ENCODE measurements at places on chromosomes 7 and 10. TPM values are rescaled to one million over a fixed set of nuclear protein-coding genes. Genes with fewer than 3 reads are reported as not detected.

- DNase-seq: no peak
Measured at GRCh38 chr7:70952311-70952710, 179.6 kb upstream of the GALNT17 start.

NAT16 gene
- not detected for total RNA-seq

GRCh38 chr7:110854651-110855050 is 236.3 kb upstream of the LRRN3 start:
- no peak for DNase-seq

ANKRD30A gene
- not detected for total RNA-seq

MRC1 gene
- not detected for total RNA-seq

DNA sequence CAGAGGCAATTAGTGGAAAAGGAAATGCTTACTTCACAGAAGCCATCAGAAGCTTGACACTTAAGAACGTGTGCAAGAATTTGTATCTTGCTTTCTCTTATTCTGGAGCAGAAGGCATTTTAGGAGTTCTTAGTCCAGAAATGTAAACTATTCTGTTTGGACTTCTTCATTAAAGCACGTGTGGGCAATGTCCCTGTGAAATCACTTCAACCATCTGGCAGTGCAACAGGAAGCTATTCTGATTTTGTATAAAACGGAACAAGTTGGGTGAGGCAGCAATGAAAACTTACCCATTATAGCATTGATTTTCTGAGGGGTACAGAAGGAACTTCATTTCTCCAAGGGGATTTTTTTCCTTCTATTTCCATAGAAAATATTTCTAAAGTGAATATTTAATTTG is 21.3 kb upstream of the ARHGAP21 start:
- no peak for DNase-seq

- no peak for DNase-seq
Measured at GRCh38 chr10:115844591-115844990, 428.4 kb downstream of the GFRA1 start.

- no peak for DNase-seq
Measured at GRCh38 chr7:139060695-139061237, 24.9 kb upstream of the ZC3HAV1L start.

- DNase-seq: peak; percentile 45
Measured at GRCh38 chr7:2431260-2431867, 28.0 kb downstream of the CHST12 start.

DNA sequence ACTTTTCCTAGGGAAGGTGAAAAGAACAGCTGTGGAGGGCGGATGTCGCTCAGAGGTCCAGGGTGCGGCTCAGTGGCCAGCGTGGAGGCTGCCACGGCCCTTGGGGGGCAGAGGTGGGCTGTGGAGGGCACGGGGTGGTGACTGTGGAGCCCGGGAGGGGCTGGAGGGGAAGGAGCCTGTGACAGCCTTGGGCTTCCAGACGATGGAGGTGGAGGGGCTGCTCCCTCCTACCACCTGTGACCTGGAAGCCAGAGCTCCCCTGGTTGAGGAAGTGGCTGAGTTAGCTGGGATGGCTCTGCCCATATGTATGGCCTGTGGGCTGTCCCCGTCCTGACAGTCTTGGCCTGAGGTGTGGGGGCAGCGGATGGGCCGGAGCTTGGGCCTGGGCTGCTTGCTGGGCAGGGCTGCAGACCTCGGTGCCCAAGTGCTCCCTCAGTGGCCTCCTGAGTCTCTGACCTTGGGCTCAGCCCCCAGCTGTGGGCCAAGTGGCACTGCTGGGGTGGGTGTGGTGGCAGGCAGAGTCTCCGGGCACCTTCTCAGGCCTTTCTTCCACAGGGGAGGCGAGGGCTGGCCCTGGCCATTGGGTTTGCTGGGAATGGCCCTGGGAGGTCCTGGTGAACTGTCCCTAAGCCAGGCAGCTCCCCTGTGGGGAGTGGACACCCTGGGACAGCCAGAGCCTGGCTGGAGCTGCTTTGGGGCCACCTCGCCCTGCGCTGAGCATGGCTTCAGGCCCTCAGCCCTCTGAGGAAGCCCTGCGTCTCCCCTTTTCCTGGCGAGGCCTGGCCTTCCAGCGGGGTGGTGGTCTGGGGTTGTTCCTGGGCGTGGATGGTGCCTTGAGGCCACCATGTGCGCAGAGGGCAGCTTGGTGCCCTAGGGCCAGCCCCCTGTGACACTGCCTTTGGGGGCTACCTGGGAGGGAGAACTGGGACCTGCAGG is 3.9 kb downstream of the BRI3 start:
- DNase-seq: no peak

VWA2 gene
- total RNA-seq: not detected

DNA sequence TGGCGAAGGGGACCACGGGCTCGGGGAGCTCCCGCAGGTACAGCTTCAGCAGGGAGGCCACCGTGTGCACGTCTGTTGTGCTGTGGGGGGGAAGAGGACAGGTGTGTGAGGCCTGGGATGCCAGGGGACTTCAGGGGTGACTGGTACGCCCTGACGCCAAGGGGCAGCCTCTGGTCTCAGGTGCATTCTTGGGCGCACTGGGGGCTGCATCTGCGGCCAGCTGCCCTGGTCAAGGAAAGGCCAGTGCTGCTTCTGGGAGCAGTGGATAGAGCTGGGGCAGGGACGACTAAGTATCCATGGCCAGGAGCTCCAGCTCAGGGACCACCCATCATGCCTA is 148.5 kb downstream of the MAPK8 start:
- no peak for DNase-seq

GRCh38 chr10:28312572-28312971 is 9.7 kb upstream of the MPP7 start:
- DNase-seq: no peak

ANXA8 gene
- total RNA-seq: not detected

DNA sequence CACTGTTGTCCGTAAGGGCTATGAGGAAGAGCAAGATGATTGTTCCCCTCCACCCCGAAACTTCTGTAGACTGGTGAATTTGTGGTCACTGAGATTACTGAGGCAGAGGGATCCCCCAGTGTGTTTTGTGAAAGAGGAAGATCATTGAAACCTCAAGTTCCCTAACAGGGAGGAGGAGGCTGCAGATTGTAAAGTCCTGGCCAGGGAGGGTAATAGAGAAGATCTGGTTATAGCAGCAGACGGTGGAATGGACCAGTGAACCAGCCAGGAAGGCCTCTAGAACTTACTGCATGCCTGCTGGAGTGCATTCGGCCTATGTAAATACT is 31.1 kb downstream of the LMTK2 start:
- no peak for DNase-seq

DNA sequence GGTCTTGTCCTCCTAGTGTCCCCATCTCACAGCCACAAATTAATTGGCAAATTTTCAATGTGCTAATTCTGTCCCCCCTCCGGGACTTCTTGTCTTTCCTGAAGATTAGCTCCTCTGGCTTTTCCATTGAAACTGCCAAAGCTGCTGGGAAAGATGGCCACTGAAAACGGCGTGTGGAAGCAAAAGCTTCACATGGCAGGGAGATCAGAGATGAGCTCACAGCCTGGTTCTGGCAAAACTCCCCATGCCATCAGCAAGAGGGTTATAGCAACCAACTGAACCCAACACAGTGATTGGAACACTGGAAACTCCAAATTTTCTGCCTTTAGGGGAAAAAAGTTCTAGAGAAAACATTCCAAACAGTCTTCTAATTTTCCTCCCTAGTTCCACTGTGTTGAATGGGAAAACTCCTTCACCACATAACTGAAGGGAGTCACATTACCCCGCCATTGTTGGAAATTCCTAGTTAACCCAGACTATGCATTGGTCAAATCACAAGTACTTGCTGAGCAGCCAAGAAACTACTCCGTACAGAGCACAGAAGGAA is 37.0 kb downstream of the NRAP start:
- no peak for DNase-seq

DNA sequence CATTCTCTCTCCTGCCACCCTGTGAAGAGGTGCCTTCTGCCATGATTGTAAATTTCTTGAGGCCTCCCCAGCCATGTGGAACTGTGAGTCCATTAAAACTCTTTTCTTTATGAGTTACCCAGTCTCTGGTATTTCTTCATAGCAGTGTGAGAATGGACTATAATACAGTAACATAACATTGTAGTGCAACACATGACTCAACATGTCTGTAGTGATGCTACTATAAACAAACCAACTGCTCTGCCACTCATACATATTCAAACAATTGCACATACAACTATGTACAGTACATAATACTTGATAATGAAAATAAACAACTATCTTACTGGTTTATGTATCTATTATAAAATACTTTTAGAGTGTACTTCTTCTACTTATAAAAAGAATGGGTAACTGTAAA is 7.1 kb downstream of the ATOH7 start:
- DNase-seq: no peak

GRCh38 chr7:78103475-78103874 is 304.9 kb downstream of the PHTF2 start:
- no peak for DNase-seq

DNA sequence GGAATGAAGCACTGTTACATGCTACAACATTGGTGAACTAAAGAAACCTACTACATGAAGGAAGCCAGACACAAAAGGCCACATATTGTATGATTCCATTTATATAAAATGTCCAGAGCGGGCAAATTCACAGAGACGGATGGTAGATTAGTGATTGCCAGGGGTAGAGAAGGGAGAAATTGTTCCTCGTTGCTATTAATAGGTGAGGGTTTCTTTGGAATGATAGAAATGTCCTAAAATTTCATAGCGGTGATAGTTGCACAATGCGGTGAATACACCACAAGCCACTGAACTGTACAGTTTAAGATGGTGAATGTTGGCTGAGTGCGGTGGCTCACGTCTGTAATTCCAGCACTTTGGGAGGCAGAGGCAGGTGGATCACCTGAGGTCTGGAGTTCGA is 29.0 kb downstream of the DENND2A start:
- DNase-seq: no peak

- no peak for DNase-seq
Measured at GRCh38 chr10:70856454-70856853, 31.9 kb downstream of the PCBD1 start.

LEP gene
- total RNA-seq: not detected

PWWP2B gene
- total RNA-seq: 4.7 TPM

DNA sequence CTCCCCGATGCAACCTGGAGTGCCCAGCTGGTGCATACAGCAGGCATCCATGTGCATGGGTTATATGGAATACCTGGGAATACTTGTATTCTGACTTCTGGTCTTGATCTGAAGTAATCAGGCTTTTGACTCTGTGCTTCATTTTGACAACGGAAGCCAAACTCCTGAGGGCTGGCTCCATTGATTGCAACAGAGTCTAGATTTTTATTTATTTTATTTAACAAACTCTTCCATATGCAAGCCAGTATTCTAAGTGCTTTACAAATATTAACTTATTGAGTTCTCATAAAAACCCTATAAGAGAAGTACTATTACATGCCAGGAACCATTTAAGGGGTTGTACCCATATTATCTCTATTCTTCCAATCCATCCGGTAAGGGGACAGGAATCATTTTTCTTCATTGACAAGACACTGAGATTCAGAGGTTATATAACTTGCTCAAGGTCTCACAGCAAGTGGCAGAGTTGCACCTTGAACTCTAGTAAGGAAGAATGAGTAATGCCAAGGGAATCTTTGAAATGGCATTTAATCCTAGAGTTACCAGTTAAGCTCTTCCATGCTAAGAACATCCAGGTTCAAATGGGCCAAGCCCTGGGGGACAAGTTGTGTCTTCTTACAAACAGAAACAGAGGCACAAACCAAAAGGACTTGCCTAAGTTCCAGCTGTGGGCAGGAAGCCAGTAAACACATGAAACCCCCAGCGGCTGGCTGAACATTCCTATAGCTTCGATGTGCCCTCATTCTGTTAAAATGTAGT is 241.0 kb downstream of the WDR11 start:
- no peak for DNase-seq
